ENCODE measurements at places on chromosomes 7 and 10.

DNA sequence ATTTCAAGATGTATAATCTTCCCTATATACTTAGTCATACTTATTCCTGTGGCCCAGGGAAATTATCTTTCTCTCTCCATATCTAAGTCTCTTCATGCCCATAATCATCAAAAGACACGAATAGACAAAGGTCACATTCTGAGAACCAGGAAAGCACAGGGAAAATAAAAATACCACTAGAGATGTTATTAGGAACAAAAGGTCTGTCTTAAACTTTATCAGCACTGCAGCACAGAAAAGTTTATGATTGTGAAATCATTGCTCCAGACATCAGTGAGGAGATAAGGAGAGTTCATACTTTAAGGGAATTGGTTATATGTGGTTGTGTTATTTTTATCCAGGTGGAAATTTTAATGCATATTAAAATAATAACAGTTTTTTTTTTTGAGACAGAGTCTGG, 974.6 kb upstream of the CELF2 start:
- DNase-seq = no peak

DNA sequence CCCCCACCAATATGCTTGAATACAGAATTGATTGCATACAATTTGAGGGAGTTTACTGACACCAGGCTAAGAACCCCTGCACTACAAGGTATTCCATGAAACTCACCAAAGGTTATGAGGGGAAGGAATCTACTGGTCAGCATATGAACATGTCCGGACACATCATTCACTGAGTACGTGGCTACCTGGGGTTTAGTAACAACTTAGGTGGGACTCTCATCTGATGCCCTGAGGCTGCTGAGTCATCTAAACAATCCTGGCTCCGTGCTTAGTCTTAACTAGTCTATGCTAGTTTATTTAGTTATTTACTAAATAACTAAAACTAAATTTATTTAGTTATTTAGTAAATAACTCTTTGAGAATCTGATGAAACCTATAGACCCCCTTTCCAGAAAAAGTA, 11.3 kb downstream of the PI4K2A start:
- DNase-seq = no peak

DNA sequence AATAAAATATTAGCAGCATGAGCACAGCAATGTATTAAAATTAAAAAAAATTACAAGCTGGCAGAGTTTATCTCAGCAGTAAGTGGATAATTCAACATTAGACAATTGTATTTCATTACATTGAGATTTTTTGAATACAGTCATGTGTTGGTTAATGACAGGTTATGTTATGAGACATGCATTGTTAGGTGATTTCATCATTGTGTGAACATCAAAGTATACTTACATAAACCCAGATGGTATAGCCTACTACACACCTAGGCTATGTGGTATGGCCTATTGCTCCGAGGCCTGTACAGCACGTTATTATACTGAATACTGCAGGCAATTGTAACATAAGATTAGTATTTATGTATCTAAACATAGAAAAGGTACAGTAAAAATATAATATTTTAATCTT, 29.7 kb downstream of the CCDC6 start:
- DNase-seq = no peak

GRCh38 chr7:27138985-27139333, 4.5 kb downstream of the HOXA5 start:
- DNase-seq = no peak

DNA sequence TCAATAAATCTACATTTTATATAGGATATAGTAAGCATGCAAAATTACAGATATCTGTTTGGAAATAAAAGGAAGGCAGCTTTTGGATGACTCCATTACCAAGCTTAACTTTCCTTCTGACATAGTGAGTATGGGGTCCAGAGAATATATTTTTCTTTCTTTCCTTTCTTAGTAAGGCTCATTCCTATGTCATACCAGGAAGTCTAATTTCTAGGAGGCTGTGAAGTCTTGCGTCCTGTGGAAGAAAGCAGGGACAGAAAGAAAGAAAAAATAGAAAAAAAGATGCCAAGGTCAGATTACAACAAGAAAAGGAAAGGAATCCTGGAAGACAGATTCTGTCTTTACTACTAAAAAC, 36.3 kb downstream of the AKR1C8 start:
- DNase-seq = no peak

DNA sequence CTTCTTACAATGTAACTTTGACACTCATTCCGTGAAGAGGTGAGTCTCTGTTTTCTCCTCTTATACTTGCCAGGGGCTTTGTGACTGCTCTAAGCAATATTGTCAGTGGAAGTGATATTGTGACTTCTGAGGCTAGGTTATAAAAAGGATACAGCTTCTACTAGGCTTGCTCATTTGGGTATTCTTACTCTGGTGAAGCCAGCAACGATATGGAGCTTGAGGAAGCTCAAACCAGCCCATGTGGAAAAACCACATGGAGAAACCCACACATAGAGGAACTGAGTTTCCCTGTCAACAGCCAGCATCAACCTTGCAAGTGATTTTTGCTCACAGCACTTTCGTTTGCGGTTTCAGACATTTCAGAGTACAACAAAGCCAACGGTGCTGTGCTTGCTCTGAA, 149.6 kb upstream of the SEMA3E start:
- DNase-seq = no peak

GRCh38 chr10:21368022-21368582, 157.4 kb downstream of the SKIDA1 start:
- no peak for DNase-seq

DNA sequence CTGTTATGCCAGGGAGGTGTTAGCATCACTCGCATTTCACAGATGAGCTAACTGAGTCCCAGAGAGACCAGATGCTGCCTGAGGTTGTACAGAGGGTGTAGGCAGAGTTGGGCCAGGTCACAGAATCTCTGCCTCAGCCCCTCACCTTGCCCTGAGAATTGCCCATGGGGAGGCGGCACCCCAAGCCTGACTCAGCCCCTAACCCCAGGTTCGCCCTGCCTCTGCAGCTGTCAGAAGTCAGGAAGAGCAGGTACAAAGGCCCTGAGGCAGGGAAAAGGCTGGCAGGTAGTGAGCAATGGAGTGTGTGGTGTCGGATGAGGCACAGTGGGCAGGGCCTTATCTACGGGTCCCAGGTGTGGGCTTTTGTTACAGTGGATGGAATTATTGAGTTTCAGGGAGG, 79.4 kb downstream of the MYL10 start:
- DNase-seq = no peak

GRCh38 chr10:133359554-133359971, 1.7 kb upstream of the FUOM start:
- no peak for DNase-seq

GRCh38 chr7:119711104-119711503, 561.9 kb upstream of the KCND2 start:
- DNase-seq = no peak

DNA sequence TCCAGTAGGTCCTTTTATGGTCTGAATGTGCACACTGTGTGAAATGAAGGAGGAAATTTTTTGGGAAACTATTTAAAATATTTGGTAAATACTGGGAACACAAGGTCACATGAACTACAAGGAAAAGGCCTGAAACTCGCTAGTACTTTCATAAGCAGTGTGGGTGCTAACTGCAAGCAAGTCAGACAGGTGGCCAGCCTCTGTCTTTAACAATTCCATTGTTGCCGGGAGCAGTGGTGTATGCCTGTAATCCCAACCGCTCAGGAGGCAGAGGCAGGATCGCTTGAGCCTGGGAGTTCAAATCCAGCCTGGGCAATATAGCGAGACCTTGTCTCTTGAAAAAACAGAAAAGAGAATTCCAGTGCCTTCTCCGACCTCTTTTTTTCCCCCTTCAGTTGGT, 37.5 kb downstream of the SMURF1 start:
- no peak for DNase-seq

GRCh38 chr10:57977262-57977661, 290.4 kb downstream of the IPMK start:
- no peak for DNase-seq

GRCh38 chr10:4331150-4331549, 494.9 kb upstream of the AKR1E2 start:
- no peak for DNase-seq

DNA sequence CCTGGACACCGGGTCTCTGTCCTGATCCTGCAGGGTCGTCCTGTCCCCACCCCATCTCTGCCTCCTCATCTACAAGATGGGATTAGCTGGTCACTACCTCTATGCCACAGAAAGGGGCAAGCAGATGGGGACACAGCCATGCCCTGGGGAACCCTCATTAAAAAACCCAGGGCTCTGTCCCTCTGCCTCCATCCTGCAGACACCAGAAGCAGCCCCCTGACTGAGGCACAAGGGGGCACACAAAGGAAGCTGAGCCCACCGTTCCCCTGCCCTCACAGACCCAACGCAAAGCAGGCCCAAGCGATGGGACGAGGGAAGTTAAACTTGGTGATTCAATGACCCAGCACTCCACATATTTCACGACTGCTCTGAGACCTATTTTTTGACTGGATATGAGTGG, 142.4 kb downstream of the TCERG1L start:
- no peak for DNase-seq

- DNase-seq = no peak
These were observed 34.4 kb upstream of the PNLIP start for GRCh38 chr10:116511365-116511764.

GRCh38 chr7:94109556-94109955, 105.4 kb upstream of the BET1 start:
- DNase-seq = no peak

GRCh38 chr10:102066399-102067088, 1.4 kb downstream of the HPS6 start:
- no peak for DNase-seq

- DNase-seq = no peak
These were observed 19.5 kb upstream of the CSTF2T start for GRCh38 chr10:51718804-51719291.

DNA sequence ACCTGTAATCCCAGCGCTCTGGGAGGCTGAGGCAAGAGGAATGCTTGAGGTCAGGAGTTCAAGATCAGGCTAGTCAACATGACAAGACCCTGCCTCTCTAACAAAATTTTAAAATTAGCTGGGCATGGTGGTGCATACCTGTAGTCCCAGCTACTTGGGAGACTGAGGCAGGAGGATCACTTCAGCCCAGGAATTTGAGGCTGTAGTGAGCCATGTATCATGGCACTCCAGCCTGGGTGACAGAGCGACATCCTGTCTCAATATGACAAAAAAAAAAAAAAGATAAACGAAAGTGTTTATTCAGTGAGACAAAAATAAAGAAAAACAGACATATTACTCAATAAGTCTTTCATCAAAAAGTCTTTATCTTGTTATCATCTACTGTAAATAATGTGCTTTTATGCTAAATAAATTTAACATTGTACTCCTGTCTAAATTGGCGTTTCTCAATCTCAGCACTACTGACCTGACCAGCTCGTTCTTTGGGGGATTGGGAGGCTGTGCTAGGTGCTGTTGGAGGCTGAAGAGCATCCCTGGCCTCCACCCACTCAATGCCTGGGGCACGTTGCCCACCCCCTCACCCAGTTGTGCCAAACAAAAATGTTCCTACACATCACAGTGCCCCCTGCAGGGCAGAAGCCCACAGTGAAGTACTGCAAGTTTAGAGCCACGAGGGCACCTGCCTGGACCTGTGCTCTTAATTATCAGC, 57.7 kb downstream of the NCAPG2 start:
- no peak for DNase-seq

GRCh38 chr10:110076559-110077318, 69.0 kb downstream of the ADD3 start:
- DNase-seq = no peak

DNA sequence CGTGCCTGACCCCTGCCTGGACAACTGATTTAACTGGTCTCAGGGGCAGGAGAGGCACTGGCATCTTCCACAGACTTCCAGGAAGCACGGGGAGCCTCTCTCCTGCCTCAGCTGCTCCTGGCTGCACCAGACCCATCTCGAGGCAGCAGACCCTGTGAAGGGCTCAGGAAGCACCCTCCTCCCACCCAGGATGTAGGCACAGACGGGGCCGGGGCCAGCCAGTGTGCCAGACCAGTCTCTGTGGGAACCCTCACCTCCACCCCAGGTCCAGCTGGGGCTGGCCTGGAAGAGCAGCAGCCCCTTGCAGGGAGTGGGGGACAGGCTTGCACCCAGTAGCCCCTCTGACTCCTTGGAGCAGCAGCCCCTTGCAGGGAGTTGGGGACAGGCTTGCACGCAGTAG, 56.3 kb downstream of the RASGEF1A start:
- DNase-seq = no peak

GRCh38 chr10:95767884-95768556, 12.1 kb downstream of the ENTPD1 start:
- no peak for DNase-seq

- DNase-seq = no peak
These were observed 288.8 kb downstream of the CAMK1D start for GRCh38 chr10:12638103-12638502.

DNA sequence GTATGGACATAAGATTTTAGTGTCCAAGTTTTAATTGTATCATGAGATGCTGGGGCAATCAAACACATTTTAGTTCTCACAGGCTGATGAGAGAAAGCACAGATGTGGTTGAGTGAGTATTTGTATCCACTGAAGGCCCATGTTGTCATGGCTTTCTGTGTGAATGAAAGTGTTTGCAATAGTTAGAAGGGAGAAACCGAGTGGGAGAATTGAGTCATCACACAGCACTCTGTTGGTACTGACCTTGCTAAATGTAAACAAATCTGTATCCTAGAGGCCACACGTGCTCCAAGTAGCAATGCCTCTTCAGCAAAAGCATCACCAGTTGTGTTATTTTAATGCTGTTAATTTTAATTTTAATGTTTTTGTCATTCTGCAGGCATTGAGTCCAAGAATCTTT, 121.2 kb downstream of the EMX2 start:
- no peak for DNase-seq

GRCh38 chr7:2982831-2983230, 60.8 kb downstream of the CARD11 start:
- DNase-seq = no peak

GRCh38 chr10:91614225-91614624, 18.6 kb downstream of the PPP1R3C start:
- no peak for DNase-seq

GRCh38 chr7:49669692-49670260, 103.7 kb upstream of the VWC2 start:
- no peak for DNase-seq
